Stimulated activated CD8-positive, alpha-beta memory T cell treated with anti-CD3 and anti-CD28 coated beads, Interleukin-2, amount 100 ng/mL, for 1 hour (primary cell): ENCODE measurements at places on chromosomes 2 and 18.

- no peak for DNase-seq
Observed at GRCh38 chr2:36676364-36676763, 20.1 kb upstream of the VIT start.

GRCh38 chr2:186426153-186427016 is 59.7 kb upstream of the ZC3H15 start:
- DNase-seq: no peak

- no peak for DNase-seq
Observed at GRCh38 chr2:70508711-70509462, 44.7 kb downstream of the TGFA start.

DNA sequence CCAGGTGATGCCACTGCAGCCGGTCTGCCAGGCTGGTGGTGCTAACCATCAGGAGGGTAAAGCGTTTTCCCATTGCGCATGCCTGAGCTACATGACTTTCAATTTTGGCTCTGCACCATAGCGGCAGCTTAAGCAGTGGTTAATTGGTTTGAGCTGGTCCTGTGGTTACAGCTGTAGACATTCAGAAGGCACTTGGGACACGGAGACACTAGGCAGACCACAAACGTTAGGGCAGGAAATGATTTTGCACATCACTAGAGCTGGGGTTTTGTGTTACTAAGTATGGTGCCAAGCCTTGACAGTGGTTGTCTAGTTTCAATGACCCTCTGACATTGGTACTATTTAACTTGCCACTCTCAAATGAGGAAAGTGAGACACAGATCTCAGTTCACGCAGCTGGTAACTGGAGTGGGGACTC is 28.9 kb upstream of the CNOT11 start:
- no peak for DNase-seq

DNA sequence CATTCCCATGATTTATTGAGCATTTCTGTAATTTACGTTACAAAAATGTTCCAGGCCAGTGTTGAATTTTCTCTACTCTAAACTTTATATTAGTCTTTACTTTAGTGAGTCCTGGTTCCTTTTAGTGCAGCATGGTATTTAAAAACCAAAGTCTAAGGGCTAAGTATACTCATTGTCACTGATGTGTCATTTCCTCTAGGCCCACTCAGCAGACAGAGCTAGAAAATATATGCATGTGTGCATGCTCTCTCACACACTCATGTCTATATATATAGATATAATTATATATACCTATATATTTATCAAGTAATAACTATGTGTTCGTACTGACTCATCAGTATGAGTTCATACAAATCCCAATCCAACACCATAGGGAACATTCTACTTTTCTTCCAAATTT is 132.5 kb upstream of the SLC8A1 start:
- no peak for DNase-seq

- DNase-seq: no peak
Observed at GRCh38 chr2:169755083-169755870, 21.6 kb downstream of the KLHL23 start.

- DNase-seq: no peak
Observed at GRCh38 chr2:167966937-167967913, 280.2 kb downstream of the STK39 start.

DNA sequence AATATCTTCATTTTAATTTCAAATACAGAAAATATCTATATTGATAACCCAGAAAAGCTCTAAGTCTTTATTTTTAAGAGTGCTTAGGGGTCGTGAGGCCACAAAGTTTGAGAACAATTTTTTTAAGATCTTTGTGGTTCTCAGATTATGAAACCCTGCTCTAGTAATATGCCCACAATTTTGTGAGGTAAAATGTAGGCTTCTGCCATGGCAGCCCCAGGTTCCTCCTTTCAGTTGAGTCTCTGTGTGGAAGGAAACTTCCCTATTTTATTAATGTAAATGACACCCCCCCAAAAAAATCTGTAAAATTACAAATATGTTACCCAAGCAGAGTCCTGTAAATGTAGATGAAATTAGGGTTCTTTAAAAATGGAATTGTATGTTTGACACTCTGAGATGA is 600.5 kb downstream of the SATB2 start:
- DNase-seq: no peak

GRCh38 chr2:192940767-192941166 is 746.0 kb upstream of the TMEFF2 start:
- DNase-seq: no peak

DNA sequence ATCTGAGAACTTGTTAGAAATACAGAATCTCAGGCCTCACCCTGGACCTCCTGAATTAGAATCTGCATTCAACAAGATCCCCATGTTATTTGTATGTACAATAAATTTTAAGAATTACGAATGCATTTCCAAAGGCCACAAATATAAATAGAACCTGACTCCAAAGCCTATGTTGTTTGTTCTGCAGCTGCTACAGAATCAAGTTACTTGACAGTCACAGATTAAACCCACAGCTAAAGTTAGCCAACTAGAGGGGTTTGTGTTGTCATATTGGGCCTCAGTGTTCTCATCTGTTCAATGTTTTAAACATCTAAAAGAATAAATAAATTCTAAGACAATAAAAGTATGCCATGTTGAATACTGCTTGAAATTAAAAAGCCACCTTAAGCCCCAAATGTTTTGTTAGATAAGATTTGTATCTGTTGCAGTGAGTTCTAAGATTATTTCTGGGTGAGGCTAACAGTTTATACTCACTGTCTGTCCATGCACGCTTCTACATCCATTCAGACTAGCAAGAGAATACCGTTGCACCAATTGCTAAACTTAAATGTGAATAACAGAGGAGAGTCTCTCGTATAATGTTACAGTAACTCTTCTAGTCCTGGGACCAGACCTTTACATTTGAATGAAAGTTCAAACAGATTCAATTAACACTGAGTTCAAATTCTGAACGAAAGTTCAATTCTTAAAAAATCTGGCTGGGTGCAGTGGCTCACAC is 200.4 kb downstream of the MEMO1 start:
- no peak for DNase-seq

DNA sequence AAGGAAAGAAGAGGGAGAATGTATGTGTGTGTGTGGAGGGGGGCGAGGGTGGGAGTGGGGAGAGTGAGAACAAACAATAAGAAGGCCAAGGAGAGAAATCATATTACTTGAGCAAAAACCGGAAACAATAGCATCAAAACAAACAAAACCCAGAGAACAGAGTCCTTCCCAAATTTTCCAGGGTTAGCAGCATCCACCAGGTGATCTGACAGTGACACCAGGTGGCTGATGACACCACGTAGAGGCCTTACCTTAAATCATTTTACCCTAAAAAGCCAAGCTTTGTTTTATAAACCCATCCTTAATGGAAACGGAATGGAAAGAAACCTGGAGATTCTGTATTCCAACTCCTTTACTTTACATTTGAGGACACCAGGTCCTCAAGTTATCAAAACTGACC is 42.9 kb downstream of the CDCA7 start:
- no peak for DNase-seq

GRCh38 chr2:145874466-145874865 is 1354.5 kb upstream of the ZEB2 start:
- DNase-seq: no peak

DNA sequence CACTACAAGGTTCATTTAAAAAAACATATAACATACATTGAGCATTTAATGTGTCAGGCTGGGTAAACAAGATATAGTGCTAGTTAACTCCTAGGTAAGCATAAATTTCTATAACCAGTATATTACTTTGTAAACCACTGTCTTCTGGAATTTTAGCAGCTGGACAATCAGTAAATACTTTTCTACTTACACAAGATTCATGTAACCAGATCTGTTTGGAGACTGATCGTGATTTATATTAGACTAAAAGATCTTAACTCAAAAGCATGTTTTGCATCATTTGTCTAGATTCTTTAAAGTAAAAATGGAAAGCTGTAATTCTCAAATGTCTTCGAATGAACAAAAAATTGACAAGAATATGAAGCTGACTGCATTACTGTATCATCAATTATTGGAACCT is 941 bp upstream of the SGO2 start:
- DNase-seq: no peak

- no peak for DNase-seq
Observed at GRCh38 chr2:207390302-207391095, 139.3 kb upstream of the CREB1 start.

GRCh38 chr2:26572591-26572990 is 68.6 kb downstream of the CIB4 start:
- DNase-seq: no peak

DNA sequence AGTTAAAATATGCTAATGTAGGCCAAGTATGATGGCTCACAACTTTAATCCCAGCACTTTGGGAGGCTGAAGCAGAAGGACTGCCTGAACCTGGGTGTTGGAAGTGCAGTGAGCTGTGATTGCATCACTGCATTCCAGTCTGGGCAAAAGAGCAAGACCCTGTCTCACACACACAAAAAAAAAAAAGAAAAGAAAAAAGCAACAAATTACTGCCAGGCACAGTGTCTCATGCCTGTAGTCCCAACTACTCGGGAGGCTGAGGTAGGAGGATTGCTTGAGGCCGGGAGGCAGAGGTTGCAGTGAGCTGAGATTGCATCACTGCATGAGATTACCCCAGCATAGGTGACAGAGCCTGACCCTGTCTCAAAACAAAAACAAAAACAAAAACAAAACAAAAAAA is 110.6 kb downstream of the PRELID3A start:
- no peak for DNase-seq
